ENCODE measurements at places on chromosomes 11 and 22.

DNA sequence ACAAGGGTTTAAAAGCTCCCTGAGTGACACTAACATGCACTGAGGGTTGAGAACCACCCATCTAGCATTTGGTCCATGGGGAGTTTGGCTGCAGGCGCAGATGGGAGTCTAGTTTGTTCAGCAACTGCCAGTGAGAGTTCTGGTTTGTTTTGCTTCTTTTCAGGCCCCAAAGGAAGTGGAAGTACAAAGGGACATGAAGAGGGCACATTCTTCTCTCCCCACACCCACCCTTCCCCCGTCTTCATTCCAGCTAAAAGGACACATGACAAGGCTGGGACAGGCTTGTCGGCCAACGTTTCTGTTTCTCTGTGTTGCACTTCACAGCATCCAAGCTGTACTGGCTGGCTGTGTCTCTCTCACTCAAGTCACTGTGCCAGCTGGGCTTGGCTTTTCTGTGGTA is 8.2 kb upstream of the ENDOD1 start:
- DNase-seq = no peak

GRCh38 chr22:31332886-31333285 is 13.3 kb downstream of the PATZ1 start:
- DNase-seq = no peak

DNA sequence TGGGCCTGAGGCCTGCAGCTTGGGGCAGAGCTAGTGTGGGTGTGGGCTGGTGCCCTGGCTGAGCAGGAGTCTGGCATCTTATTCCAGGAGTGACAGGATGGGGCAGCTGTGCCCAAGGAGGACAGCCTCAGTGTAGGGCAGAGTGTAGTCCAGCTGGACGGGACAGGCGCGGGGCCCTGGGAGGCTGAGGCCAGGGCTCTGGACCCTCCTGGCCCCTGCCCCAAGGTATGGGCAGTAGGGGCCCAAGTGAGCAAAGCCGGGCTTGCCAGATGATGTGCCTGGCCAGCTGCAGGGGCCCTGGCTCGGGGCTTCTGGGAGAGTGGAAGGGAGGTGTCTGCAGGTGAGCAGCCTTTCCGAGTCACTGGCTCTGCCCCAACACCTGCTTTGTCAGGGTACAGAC is 1190.9 kb downstream of the BRD1 start:
- DNase-seq = no peak

GRCh38 chr11:115383431-115383830 is 120.8 kb downstream of the CADM1 start:
- DNase-seq = no peak

GRCh38 chr11:86990031-86990430 is 34.8 kb upstream of the FZD4 start:
- no peak for DNase-seq

GRCh38 chr11:66857927-66858185 is 992 bp downstream of the LRFN4 start:
- DNase-seq = no peak

GRCh38 chr22:37522482-37522881 is 3.3 kb upstream of the CARD10 start:
- no peak for DNase-seq

- no peak for DNase-seq
Measured at GRCh38 chr22:43994006-43994405, 30.1 kb upstream of the PARVB start.

DNA sequence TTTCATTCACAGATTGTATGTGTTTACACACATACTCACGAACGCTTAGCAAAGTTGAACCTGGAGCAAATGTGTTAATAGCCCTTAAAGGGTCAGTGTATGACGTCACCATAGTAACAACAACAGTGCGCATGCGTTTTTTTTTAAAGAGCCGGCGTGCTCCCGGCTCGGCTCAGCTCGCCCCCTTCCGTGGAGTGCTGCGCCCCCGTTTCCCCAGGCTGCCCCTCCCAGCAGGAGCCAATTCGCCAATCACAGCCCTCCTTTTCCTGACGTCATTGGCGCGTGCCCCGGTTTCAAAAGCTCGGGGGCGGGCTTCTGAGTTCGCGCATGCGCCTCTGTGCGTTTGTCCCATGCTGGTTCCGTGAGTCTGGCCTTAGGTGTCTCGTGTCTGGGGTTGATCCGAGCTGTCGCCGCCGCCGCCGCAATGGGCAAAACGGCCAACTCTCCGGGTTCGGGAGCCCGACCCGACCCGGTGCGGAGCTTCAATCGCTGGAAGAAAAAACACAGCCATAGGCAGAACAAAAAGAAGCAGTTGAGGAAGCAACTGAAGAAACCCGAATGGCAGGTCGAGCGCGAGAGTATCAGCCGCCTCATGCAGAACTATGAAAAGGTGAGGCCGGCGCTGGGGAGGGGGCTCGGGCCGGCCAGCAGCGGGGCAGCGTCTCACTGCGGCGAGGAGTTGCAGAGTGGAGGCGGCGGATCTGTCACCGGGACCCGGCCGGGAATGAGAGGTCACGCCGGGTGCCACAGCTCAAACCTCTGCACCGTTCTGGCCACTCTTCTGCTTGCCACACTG is at the start of gene DDX10:
Gene DDX10 (plus strand): TSS at position 340 of the 796 bp plus-strand sequence. CDS start 85 bp downstream, at position 425.
- peak; percentile 95 for DNase-seq

- DNase-seq = no peak
Measured at GRCh38 chr11:119608201-119608600, 120.8 kb downstream of the NECTIN1 start.

- no peak for DNase-seq
Measured at GRCh38 chr22:27137871-27138337, 480.5 kb downstream of the MIAT start.

DNA sequence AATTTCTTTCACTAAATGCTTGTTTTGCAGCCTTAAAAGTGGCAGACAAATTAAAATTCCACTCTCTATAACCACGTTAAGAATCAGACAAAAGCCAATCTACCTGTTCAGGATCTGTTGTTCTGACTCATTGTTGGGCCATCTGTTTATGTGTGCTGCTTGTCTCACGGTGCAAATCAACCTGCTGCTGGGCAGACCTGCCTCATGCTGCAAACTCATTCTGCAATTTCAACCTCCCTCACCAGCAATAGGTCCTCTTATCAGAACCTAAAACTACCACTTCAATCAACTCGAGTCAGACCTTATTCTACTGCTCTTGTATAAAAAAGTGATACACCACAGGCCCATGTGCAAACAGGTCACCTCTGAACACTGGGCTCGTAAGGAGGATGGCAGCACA is 75.1 kb downstream of the LARGE2 start:
- DNase-seq = no peak

GRCh38 chr11:1553808-1554594 is 18.1 kb downstream of the DUSP8 start:
- no peak for DNase-seq

DNA sequence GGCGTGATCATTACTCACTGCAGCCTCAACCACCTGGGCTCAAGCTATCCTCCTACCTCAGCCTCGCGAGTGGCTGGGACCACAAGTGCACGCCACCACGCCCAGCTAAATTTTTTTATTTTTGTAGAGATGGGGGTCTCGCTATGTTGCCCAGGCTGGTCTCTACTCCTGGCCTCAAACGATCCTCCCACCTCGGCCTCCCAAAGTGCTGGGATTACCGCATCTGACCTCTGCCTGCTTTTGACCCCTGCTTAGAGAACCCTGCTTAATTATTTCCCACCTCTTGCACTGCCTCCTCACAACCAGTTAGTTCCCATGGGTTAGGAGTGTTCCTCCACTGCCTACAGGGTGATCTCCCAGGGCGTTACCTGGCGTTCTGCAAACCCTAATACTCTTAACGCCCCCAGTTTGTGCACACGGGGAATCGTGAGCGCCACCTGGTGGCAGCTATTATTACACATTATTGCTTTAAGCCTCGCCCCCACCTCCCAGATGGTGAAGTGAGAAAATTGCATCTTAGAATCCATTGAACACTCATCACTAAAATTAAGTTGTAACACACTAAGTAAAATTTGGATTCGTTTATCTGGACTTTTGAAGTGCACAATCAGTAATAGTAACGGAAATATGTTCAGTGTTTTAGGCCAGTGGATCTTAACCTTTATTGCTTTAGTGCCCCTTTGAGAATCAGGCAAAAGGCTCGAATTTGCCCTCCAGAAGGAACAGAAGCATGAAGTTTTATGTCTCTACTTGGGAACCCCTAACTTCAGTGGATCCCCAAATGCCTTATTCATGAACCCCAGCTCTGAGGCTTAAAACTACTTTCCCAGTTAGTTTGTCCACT is 61.4 kb upstream of the ASPHD2 start:
- peak; percentile 43 for DNase-seq

DNA sequence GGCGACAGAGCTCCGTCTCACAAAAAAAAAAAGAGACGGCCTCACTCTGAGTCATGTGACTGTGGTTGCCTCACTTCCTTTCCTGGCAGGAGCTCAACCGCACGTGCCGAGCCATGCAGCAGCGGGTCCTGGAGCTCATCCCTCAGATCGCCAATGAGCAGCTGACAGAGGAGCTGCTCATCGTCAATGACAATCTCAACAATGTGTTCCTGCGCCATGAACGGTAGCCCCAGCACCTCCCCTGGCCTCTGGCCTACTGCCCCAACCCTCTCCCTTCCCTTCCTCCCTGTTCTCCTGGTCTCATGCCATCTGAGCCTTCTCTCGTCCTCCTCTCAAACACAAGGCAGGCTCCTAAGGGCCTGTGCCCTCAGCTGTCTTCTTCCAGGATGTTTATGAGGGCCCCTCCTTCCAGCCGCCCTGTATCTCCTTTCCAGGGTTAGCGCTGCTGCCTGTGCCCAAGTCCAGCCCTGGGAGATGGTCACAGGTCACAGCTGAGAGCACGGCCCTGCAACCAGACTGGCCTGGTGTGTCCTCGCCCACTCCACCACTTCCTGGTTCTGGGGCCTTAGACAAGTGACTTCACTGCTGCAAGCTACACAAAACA is 30.7 kb downstream of the TOM1 start:
- DNase-seq = peak; percentile 18

GRCh38 chr11:76008474-76008873 is 193.5 kb downstream of the UVRAG start:
- DNase-seq = no peak

DNA sequence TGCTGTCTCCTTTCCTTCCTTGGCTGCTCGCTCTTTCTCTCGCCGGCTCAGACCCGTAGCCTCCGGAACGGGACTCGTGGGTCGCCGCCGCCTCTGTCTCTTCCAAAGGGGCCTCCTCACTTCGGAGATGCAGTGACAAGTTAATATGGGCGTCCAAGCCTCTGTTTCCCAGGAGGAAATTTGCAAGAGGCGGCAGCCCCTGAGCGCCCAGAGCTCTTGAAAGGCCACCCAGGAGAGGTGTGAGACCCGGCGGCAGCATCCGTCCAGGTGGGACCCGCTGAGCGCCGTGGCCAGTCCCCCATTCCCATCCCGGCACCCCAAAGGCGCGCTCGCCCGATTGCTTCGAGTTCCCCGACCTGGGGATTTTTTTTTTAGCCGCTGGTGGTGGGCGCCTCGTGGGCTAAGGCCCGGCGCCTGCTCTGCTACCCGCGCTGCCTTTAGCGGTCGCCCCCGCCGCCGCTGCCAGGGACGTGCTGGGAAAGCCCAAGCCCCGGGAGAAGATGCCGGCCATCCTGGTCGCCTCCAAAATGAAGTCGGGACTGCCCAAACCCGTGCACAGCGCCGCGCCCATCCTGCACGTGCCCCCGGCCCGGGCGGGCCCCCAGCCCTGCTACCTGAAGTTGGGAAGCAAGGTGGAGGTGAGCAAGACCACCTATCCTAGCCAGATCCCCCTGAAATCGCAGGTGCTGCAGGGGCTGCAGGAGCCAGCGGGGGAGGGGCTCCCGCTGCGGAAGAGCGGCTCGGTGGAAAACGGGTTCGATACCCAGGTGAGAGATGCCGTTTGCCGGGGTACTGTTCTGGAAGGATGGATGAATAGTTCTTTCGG is 772 bp downstream of the NAV2 start:
- DNase-seq = no peak

DNA sequence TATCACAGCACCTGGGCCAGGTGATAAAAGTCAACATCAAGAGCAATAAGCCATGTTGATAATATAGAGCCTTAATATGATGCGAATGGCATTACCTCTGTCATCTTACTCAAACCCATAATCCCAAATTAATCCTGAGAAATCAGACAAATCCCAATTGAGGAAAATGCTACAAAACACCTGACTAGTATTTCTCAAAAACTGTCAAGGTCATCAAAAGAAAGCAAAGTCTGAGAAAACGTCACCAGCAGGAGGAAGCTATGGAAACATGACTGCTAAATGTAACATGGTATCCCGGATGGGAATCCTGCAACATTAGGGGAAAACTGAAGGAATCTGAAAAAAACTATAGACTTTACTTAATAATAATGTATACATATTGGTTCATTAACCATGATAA is 29.6 kb downstream of the ASCL2 start:
- DNase-seq = no peak

DNA sequence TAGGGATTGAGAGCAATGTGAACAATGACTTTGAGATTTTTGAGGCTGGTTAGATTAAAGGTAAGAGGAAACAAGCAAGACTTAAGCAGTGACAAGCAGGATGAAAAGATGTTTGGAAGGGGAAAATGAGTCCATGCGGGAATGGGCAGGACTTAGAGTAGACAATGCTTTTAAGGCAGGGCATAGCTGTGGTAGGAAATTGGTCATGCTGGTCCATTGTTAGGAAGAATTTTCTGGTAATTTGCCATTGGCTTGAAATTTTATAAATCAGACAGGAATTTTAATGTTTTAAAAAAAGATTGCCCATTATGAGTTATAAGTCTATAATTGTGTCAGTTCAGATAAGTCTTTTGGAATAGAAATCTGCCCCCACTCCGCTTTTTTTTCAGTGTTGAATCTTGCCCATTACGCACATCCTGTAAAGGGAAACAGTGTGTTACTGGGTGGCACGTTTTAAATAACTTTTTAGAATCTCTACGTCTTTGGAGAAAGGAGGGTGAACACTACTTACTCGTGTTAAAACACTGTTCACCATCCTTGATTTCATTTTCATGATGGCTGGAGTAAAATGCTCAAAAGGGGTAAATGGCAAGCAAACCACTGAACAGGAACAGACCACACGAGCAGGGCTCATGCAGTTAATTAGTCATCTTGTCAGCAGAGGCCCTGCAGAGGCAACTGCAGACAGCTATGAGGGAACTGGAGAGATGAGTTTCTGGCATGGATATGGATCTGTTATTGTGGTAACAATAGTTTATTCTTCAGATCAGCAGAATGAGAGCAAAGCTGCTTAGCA is 25.0 kb downstream of the SWAP70 start:
- no peak for DNase-seq
